NCI-H2081 treated with DMSO at 0.1 percent for 48 hours (cell line): ENCODE measurements at places on chromosomes 2 and 18.
A peak's percentile ranks its signal among the peaks of the same experiment; 100 is the strongest.

GRCh38 chr18:2681993-2682603 lies 26.6 kb downstream of the SMCHD1 start:
- DNase-seq: no peak

GRCh38 chr2:232628466-232629128 lies 4.8 kb upstream of the EFHD1 start:
- DNase-seq: no peak

DNA sequence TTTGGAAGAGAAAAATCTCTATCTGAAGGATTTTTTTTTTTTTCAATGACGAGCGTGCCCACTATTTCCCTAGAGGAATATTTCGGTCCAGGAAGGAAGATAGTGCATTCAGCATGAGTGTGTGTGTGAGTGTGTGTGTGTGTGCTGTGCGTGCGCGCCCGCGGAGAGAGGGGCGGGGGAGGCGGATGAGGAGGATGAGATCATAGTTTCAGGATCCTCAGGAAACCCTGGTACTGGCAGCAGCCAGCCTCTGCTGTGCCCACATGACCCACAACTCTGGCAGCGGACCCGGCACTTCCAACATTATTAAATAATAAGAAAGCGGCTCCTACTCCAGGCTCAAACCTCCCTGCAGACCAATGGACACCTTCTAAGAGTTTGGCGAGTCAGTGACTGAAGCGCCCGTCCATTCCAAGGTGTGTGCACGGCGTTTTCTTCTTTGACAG lies 217.0 kb upstream of the DTNA start:
- peak; percentile 63 for DNase-seq

DNA sequence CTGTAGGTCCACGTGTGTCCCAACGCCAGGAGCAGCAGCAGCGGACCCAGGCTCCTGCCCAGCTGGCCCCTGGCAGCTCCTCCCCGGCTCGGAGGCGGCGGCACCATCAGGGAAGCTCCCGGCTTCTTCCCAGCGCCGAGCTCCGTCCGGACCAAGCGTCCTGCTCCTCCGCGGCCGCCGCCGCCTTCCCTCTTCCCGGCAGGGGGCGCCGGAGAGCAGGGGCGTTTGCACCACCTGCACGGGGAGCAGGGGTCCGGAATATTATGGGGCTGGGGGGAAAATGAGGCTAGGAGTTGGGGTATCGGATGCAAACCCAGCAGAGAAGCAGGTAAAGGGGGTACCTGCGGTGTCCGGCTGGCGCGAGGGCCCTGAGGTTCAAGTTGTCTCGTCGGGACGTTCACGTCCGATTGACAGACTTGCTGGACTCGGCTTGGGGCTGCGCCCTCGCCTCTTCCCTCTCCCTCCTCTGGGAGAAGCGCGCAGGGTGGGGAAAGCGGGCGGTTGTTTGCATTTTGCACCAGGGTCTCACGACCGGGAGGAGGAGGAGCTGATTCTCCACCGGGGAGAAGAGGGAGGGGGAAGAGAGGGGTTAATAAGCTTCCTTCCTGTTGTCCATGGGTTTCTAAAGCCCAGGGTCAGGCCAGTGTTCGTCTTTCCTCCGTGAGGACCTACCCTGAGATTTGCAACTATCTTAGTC lies at the start of gene CCBE1:
CCBE1 (minus strand) TSS at position 188 of the 697 bp plus-strand sequence.
- peak; percentile 2 for DNase-seq

- DNase-seq: no peak
Measured at GRCh38 chr2:54306556-54306955, 50.5 kb upstream of the TSPYL6 start.
